ENCODE measurements at places on chromosomes 6 and 20.

GRCh38 chr20:45998337-45998736, 10.4 kb upstream of the MMP9 start:
- DNase-seq: no peak

GRCh38 chr20:58941471-58941870, 39.6 kb upstream of the NELFCD start:
- no peak for DNase-seq

GRCh38 chr6:160832422-160832821, 130.4 kb downstream of the PLG start:
- no peak for DNase-seq

DNA sequence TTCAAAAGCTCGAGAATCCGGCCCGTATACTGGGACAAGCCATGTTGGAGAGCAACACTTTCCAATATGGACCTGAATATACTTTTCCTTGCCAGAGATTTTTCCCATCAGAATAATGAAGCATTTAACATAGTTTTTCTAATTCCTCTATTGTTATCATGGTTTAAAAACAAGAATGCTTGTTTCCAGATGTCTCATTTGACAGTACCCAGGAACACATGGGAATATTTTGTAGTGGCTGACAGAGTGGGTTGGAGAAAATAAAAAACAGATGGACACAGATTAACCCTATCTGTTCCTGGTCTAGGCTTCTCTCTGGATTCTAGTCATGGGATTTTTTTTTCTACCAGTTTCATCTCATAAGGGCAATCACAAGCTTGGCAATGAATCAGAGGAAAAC, 164.8 kb upstream of the CEP162 start:
- no peak for DNase-seq

DNA sequence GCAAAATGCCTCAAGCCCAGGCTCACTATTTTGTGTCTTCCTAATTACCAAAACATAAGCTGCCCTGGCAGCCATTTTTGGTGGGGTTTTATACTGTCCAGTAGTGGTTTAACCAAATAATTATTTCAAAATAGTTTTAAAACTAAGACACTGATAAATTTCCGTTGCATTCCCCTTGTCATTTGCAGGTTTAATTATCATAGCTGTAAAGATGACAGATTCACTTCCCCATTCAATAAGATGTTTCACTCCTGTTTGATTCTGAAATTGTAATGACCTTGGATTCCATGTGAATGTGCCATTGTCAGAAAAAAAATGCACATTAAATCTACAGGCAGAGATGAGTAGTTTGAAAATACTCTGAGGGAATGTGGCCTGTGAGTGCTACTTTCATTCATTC, 172.0 kb downstream of the COL9A1 start:
- DNase-seq: no peak

GRCh38 chr20:36101192-36101591, 53.3 kb upstream of the EPB41L1 start:
- no peak for DNase-seq

DNA sequence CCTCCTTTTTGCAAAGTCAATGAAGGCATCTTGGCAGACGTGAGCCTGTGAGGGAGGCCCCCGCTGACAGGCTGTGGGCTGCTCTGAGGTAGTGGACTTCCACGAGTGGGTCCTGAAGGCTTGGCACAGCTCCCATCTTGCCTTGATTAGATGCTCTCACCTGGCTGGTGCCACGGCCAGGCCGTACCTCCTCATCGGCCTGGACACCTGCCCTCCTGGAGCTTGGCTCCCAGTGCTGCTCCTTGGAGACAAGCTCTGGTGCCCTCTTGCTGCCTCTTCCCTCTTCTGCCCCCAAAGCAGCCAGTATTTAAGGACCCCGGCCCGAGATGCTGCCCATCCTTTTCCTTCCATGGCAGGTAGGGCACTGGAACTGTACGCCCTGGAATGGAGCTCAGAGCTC, 93.5 kb downstream of the ERMARD start:
- no peak for DNase-seq

GRCh38 chr6:13384506-13384905, 56.2 kb upstream of the TBC1D7 start:
- DNase-seq: no peak

GRCh38 chr20:44411020-44411756, 55.7 kb downstream of the HNF4A start:
- no peak for DNase-seq

- DNase-seq: no peak
Observed at GRCh38 chr6:109239160-109239559, 143.1 kb downstream of the CD164 start.

DNA sequence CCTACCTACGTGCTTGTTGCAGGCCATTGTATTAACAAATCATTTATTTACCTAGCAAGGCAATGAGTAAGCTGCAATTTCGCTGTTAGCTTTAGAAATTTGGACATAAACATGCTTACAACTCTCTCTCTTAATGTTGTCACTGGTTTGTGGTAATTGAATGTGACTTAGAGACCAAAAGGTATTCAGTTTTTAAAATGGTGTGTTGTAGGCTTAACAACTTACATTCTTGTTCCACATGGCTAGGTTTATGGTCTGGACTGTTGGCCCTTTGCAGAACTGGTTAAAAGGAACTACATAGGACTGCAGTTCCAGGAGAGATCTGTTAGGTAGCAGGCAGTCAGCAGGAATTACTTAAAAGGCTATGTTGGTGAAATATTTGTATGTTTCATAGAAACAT, 10.3 kb upstream of the CTAGE9 start:
- no peak for DNase-seq

DNA sequence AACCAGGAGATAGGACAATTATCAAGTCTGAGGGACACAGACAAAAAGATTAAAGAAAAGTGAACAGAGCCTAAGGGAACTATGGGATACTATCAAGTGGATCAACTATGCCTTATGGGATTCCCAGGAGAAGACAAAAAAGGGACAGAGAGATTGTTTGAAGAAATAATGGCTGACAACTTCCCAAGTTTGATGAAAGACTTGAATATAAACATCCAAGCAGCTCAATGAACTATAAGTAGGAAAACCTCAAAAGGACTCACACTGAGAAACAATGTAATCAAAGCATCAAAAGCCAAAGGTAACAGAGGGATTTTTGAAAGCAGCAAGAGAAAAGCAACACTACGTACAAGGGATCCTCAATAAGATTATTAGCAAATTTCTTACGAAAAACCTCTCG, 11.0 kb downstream of the ZNF133 start:
- DNase-seq: no peak

DNA sequence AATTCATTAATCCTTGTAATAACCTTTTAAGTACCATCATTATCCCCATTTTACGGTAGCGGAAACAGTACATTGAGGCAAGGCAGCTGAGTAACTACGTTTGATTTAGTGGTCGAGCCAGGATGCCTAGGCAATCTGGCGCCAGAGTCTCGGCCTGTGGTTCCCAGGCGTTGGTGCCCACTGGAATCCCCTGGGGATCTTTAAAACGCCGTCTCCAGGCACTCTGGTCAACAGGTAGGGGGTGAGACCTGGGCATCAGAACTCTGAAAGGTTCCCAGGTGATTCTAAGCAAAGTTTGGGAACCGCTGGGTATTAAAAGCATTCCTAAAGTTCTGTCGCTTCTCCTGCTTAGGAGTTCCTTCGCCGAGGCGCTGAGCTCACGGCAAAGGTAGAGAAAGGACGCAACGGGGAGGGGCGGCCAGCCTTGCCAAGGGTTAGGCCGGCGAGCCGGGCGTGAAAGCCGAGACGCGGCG, 939 bp downstream of the DTNBP1 start:
- DNase-seq: no peak

- DNase-seq: peak; percentile 11
Observed at GRCh38 chr20:17655865-17656479, 26.1 kb downstream of the RRBP1 start.

DNA sequence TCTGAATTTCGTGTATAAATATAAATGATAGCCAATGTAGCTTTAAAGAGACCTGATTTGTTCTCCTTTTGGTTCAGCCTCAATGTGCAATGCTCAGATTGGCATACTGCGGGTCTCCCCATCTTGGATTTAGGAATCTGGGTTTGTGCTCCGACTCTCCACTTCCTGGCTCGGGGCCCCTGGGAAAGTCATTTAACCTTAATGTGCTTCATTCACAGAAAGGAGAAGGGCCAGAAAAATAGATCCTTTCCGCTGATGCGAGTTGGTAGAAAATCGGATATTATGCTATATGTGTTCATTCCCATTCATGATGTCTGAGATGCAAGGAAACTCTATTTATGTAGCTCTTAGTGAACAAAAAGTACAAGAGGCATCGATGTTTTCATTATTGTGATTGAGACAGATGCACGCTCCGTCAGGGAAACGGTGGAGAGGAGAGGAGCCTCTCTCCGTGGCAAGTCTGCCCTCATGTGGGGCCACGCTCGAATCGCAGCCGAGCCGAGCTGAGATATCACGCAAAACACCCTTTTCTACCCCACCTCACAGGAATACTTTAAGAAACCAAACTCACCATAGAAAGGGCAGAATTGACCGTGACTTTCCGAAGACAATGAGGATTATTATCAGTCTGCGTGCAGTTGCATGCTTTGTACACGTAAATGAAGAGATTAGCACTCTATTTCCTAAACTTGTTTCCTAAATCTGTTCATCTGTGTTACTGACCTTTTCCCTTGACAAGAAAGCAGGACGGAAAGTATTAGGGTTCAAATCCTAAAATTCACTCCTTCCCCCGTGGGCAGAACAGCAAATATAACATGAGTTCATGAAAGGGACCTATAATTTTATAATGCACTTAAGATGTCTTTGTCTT, 136.6 kb downstream of the COL9A1 start:
- no peak for DNase-seq

- no peak for DNase-seq
Observed at GRCh38 chr6:139530561-139530960, 156.1 kb upstream of the CITED2 start.

DNA sequence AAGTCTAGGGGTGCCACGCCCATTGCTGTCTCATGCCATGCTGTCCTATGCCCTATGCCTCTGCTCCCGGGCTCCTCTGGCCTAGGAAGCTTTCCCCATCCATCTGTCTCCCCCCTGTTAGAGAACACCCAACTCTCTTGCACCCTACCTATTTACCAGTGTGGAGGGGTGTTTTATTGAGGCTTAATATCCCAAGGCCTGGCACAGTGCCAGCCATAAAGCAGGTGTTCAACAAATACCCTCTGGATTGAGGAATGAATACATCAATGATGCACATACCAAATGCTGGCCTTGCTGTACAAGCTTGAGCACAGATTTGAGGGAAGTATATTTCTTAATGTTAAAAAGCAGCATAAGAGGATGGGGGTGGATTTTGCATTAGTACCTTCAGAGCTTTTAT, 38.3 kb downstream of the METTL24 start:
- no peak for DNase-seq

DNA sequence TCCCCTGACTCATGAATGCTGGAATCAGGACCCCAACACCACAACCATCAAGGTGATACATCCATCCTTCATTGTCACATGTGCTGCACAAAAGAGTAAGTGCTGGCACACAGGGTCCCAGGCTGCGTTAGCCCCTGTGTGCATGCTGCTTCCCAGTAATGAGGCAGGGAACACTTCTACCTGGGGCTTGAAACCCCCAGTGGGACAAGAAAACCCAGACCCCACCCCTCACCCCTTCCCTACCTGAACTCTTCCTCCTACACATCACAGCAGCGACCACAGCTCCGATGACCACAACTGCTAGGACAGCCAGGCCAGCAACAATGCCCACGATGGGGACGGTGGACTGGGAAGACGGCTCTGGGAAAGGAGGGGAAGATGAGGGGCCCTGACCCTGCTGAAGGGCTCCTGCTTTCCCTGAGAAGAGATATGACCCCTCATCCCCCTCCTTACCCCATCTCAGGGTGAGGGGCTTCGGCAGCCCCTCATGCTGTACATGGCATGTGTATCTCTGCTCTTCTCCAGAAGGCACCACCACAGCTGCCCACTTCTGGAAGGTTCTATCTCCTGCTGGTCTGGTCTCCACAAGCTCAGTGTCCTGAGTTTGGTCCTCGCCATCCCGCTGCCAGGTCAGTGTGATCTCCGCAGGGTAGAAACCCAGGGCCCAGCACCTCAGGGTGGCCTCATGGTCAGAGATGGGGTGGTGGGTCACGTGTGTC, 2.0 kb downstream of the HLA-B start:
- DNase-seq: no peak

- DNase-seq: no peak
Observed at GRCh38 chr6:168589275-168589674, 148.3 kb downstream of the SMOC2 start.

DNA sequence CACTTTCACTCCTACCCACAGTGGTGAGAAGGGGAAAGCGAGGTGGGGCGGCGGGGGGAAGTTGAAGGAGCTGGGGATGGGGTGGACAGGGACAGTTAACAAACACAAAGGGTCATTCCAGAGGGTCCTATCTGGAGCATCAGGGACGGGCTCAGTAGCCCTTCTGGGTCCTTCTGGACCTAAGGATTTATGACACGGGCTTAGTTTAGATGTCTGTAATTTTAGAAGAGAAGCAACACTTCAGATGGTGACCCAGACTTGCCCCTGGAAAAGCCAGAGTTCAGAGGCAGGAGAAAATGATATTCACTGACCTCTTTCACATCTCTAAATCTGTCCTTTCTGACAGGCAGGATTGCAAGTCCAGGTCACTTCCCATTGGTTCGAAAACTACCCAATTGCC, 36.3 kb downstream of the PDE10A start:
- DNase-seq: no peak

GRCh38 chr20:31719644-31720485, 2.8 kb downstream of the BCL2L1 start:
- no peak for DNase-seq

DNA sequence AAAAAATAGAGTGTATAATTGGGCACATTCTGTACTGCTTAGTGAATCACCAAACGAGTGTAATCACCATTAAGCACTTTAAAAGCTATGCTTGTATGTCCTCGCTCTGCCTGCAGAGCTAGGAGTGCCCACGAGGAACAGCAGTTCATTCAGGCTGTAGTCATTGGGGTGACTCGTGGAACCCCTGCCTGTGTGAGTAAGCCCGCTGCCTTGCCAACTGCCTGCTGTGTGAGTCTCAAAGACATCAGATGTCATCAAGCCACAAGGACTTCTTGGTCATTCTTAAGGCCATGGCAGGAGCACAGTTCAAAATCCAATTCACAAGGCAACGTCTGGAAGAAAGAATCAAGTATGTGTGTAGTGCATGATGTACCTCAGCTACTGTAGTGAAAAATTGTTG, 60.4 kb downstream of the FOXO3 start:
- DNase-seq: no peak

DNA sequence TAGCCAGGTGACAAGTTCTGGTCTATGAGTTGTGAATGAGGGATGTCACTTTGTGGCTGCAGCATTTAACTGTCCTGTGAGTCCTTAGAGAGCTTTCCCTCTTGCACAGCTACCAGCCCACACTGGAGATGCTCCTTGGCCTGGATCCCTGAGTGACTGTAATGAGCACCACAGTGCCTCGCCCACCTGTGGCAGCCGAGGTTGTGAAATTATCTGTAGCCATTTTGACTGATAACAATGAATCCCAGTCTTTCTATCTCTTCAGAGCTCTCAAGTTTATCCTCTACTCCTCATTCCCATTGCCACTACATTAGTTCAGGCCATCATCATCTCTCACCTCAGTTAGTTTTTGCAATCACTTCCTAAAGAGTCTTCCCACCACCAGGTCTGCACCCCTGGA, 41.3 kb upstream of the BEND3 start:
- DNase-seq: no peak

Data from GM12878 (cell line).